NCI-H69 (cell line): ENCODE measurements at places on chromosomes 2 and 18.

GRCh38 chr2:3449086-3449485 lies 69.6 kb downstream of the TRAPPC12 start:
- DNase-seq = peak; percentile 34

GRCh38 chr2:158775273-158776027 lies 19.7 kb upstream of the DAPL1 start:
- DNase-seq = peak; percentile 5

- DNase-seq = no peak
These were observed 316.9 kb upstream of the LRRTM4 start for GRCh38 chr2:77839102-77839501.

DNA sequence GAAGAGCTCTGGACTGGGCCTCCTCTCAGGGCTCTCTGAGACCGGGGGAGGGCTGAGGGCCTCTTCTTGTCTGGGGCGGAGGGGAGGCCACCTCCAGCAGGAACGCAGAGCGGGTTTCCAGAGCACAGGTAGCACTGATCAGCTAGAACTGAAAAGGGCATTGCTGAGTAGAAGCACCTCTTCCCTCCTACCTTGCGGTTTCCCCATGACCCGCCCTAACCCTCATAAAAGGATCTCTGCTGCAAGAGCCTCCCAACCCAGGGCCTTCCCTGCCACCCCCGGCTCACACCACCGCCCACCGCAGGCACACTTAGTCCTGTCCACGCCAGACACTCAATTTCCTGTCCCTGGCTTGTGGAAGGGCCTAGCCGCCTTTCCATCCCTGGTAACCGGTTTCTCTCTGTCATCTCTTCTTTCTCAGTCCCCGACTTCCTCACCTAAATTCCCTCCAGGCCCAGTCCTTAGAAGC lies 966 bp downstream of the ADCY3 start:
- peak; percentile 46 for DNase-seq

DNA sequence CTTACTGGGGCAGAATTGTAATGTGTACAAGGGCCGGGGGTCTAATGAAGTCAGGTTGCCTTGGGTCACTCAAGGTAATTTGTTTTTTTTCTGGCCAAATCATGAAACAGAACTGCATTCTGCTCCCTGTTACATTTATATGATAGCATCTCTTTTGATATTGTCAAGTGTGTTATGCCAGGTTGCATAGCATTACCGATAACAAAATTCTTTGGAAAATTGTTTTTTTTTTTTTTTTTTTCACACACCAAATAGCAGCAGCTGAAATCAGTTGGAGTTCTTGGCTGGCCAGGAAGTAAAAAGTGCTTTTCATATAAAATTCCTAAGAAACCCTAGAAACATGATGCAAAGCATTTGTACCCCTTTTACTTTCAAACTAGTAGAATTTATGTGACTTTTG lies 282.6 kb upstream of the FN1 start:
- no peak for DNase-seq

- DNase-seq = peak; percentile 28
These were observed 38.0 kb downstream of the CYP1B1 start for GRCh38 chr2:38037757-38038621.

- DNase-seq = peak; percentile 14
These were observed 18.1 kb downstream of the NDC80 start for GRCh38 chr18:2589345-2590068.

DNA sequence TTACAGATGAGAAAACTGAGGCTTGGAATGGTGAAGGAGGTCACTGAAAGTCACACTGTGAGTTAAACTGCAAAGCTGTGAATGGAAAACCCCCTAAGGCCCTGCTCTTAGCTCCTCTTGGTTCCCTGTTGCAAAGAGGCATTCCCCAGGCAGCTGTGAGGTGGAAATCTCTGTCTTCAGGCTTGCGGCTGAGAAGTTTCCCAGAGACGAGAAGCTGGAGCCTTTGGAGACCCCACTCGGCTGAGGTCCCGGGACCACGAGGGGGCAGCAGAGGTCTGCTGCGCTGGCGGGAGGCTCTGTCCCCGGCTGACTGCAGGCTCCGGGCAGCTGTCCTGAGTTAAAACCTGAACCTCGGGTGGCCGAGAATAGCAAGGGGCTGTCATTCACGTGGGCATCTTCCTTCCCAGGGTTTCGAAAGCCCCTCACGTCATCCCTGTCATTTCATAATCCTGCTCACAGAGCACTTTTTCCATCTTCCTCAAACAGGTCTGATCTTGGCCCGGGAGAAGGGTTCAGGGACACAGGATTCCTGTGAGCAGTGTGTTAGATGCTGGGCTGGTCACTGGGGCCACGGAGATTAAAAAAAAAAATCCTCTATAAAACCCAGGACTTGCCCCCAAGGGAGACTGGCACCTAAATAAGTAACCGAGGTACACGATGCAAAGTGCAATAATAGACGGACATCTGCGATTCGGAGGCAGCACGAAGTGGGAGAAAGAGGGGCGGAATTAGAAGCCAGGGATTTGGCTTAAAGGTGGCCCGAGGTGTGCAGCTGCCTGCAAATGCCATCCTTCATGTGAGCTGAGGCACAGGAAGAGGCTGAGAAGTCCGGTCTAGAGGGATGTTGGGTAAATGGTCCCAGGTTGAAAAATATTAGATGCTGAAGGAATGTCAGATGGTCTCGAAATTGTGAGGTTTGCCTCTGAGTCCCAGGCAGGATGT lies 24.6 kb upstream of the ATOH8 start:
- DNase-seq = peak; percentile 73

DNA sequence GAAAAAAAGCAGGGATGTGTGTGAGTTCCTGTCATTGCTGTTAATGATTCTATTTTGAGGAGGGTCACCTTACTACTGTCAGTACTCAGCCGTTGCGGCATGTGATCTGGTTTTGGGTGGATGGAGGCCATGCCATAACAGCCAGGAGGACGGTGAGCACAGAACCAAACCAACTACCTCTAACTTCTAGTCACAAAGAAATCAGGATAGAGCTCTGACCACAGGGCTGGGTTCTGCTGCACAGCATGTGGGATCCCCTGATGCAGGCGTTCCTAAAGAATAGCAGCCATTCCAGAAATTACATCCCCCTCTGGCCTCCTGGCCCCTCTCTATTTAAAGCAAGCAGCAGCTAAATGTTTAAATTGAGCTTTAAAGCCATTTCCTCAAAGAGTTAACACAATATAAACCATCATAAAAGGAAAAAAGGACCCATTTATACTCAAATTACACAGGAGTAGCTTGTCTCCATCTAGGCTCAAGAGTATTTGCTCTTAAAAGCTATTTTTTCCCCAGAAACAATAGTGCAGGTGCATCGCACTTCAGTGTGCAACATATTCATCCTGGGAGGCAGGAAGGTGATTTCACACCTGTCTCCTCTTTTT lies 786.4 kb downstream of the RNF144A start:
- peak; percentile 86 for DNase-seq

- DNase-seq = no peak
These were observed 35.3 kb downstream of the BCL2 start for GRCh38 chr18:63284173-63284799.

DNA sequence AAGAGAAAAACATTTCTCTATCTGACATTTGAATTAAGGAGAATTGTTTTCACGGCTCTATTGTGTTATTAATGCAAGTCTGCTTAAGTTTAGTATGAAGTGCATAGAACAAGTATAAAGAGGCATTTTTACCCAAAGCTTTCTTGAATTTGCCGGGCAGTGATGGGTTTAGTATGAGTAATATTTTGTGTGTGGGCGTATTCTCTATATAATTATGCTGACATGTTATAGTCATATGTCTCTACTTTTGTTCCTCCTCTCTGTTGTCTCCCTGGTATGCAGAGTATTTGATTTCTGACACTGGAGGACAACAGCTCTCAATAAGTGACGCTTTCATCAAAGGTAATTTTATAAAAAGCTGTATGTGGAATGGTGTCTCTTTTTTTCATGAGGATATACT lies 45.9 kb downstream of the PIKFYVE start:
- no peak for DNase-seq

DNA sequence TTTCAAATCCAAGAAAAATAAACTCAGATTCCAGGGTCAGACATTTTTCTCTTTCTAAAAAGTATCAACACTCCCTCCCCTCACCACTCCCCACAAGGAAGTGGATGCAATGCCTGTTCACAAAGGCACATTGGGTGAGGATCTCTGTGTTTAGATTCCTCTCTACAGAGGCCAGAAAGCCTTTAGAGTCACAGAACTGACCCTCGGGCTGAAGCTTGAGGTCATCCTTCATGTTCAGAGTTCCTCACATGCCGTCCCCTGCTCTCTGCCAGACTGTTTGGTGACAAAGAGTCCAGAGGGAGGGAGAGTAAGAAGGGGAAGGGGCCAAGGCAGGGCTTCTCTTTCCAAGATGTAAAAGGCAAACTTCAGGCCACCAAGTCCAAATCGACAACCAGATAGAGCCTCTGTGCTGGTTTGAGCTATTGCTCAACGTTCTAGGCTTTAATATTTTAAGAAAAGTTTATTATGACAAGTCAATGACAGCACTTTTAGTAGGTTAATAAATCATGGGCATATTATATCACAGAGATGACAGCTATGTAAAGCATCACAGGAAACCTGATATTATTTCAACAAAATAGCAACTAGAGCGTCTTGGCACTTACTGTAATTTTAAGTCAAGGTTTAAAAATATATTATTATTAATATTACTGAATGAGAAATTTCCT lies 269.4 kb downstream of the ETAA1 start:
- DNase-seq = peak; percentile 4

DNA sequence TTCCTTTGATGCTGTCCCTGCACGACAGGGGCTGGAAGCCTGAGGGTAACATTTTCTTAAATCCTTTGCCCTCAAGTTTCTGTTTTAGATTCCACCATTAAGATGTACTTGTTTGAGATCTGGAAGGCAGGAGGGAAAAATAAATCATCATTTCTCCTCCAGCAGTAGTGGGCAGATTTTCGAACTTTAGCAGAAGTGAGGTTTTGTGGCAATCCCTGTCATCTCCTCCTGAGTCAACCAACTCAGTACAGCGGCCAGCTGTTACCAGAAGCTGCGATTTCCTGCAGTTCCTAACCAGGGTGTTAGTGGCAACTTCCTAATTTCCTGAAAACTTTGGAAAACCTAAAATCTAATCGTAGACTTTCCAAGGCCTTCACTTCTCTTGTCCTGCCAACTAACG lies 517.2 kb upstream of the ACVR2A start:
- no peak for DNase-seq

GRCh38 chr2:236628981-236629605 lies 59.5 kb downstream of the ACKR3 start:
- DNase-seq = no peak

DNA sequence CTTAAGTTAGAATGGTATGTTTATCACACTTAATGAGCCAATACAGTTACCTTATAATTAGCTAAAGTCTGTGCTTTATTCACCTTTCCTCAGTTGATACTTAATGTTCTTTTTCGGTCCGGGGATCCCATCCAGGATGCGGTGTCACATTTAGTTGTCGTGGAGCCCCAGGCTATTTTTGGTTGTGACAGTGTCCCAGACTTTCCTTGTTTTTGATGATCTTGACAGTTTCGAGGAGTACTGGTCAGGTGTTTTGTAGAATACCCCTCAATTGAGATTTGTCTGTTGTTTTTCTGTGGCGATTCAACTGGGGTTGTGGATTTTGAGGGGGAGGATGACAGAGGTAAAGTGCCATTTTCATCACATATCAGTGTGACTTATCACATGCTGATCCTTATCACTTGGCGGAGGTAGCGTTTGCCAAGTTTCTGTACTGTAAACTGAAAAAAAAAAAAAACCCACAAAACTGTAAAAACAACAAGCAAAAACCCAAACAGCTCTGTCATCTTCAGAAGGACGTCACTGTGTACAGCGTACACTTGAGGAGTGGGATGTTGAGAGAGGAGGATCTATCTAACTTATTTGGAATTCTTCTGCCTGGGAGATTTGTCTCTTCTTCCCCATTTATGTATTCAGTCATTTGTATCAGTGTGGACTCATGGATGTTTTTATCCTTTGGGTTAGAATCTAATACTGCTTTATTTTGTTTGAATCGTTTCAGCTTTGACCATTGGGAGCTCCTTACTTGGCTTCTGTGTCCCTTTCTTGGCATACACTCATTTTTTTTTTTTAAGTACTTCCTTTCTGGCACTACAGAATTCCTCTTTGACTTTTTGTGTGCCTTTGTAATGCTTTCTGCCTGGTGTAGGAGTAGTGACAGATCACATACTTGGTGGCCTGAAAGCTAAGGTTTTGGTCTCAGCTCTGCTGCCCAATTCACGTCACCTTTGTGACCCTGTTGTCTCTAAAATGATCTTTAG lies 68.1 kb downstream of the FMNL2 start:
- DNase-seq = no peak

GRCh38 chr2:157479081-157480027 lies 35.5 kb upstream of the CYTIP start:
- DNase-seq = no peak

- DNase-seq = peak; percentile 83
These were observed 72.0 kb upstream of the TMEM178A start for GRCh38 chr2:39593439-39594393.

DNA sequence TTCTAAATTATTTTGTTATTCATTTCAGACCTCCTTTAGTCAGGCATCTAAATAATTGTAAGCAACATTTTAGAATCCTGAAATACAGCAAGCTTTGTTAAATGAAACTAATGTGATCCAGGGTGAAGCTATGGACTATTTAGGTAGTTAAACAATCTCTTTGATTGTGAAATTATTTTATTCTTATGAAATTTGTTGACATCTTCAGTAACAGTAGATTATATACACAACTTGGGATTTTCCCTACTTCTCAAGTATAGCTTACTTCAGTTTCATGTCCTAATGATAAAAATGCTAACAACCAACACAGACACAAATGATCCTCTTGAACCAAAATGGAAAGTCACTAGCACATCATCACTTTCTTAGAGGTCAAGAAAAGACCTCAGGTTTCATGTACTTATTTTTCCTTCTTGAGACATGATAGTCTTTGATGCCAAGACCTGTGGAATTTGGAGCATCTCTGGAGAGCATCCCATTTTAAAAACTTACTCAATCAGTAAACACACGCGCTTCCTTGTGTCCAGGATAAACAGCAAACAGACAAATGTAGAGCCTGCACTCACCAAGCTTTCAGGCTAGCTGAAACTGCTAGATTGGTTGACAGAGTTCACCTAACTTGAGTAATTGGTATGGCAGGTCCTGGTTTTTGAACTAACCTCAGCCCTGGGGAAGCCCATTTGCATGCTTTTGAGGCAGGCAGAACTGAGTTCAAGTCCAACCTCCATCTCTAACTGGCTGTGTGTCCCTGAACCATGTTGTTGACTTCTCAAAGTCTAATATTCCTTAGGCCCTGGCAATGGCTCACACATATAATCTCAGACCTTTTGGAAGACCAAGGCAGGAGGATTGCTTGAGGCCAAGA lies 47.8 kb downstream of the KCTD18 start:
- no peak for DNase-seq

DNA sequence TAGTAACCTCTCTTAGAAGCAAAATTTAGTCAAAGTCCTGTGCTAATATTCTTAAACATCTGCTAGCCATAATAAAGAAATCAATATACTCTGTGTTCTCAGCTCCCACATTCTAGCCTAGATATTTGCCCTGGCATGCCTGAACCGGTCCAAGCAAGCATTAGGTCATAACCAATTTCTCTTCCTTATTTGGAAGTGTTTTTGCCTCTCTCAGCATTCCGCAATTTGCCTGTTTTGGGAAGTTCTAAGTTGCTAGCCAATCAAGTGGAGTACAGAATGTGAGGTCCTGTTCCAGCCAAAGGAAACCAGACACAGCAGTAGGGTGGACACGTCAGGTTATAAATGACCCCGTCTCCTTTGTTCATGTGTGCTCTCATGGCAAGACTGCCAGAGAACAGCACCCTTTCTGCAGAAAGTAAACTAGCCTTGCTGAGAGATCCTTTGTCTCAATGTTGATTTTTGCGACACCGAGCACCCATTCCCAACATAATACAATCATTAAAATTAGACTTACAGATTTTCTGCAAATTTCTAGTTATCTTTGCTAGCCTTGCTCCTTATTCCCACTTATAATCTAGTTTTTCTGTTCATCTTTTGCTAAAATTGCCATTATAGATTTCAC lies 13.0 kb upstream of the SULT1C4 start:
- DNase-seq = no peak
